ENCODE measurements at places on chromosomes 1 and 21.
A peak's percentile ranks its signal among the peaks of the same experiment; 100 is the strongest.

DNA sequence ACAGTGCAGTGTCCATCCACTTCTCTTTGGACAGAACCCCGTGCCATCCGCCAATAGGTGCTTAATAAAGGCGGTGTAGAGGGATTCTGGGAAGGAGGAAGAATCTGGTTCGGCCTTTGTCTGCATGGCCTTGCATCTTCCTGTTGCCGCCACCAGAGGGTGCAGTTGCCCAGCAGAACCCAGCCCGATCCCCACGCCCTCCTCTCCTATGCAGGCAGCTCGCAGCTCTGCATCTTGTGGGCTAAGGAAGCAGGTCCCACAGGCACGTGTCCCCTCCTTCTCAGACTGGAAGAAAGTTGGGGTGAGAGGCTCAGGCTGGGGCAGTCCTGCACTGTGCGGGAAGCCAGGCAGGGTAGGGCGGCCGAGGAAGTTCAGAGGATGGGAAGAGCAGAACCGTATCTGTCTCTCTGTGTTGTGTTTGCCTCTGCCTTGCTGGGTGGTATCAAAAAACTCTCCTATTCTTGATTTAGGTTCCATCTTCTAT lies 20.8 kb downstream of the NAV1 start:
- DNase-seq, result peak; percentile 83

DNA sequence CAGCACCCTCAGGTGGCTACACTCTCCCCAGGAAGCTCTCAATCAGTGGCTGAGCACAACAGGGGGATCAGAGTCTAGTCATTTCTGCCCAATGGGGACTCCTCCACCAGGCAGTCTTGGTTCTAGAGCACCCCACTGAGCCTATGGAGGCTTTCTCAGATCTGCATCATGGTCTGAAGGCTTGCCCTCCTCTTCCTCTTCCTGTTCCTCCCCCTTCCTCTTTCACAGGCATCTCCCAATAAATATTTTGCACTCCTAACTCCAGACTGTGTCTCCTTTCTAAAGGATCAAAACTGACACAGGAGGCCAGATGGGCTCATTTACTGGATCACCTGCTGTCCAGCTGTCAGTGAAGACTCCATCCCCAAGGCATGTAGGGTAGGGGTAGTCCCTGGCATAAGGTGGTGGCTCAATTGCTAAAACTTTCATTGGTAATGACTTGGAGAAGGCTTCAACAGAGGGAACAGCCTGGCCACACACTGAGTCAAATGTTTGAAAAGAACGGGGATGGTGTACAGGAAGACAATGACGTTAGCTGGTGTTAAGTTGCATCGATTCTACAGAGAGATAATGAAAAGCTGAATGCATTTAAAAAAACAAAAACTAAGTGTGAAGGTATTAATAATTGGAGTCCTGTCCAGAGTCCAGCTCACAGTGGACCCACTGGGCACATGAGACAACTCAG lies 84.2 kb upstream of the SLC2A1 start:
- no peak for DNase-seq

DNA sequence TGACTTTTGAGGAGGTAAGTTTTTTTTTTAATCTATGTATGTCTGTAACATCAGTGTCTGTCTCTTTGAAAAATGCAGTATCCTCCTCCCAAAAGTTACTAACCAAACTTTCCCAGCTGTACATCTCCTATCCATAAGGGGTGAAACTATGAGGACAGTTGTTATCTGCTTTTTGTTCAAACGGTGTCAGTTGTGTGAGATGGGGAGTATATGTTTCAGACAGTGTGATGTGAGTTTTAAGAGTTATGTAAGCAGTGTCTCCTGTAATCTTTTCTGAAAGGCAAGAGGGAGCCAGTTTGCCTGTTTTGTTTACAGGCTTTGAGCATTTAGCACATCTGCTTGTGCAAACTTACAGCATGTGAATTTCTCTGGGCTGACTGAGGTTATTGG lies 34.8 kb upstream of the CACYBP start:
- DNase-seq, result no peak

DNA sequence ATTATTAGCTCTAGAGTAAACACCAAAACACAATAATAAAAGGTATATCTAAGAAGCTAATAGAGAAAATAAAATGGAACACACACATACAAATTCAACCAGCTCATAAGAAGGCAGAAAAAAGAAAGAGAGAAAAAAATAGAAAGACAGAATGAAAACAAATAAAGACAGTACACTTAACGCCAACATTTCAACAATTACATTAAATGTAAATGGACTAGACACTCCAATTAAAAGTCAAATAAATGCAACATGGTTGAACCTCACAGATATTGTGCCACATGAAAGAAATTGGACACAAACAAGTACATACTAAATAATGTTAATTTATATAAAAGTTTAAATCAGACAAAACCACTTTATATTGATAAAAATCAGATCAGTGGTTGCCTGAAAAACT lies 56.0 kb downstream of the SLC44A5 start:
- no peak for DNase-seq

GRCh38 chr1:25066731-25067517 lies 136.8 kb upstream of the RUNX3 start:
- DNase-seq, result no peak

- no peak for DNase-seq
Observed at GRCh38 chr1:85649591-85649990, 58.6 kb downstream of the ZNHIT6 start.

DNA sequence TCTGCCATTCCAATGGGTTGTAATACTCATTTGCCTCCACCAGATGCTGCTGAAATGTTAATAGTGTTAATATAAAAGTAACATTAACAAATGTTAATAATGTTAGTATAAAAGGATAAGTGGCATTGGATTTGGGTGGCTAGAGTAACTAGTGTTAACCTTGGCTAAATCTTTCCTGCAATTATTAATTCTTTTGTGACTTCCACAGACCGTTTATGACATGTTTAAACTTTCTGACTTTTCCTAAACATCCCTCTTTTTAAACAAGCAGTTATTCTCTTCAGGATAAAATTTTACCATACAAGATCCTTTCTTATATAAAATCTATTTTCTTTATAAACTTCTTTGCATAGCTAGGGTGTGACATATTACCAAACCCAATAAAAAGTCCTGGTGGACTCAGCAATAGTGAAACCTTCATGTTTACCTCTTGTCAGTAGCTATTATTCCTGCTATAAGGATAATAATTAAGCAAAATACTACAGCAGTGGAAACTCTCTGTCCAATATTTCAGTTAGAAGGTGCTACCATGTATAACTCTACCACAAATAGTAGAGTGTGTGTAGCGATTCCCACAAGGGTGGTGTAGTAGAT lies 41.5 kb downstream of the CCDC30 start:
- no peak for DNase-seq

- DNase-seq, result no peak
Observed at GRCh38 chr1:155073377-155074242, 5.0 kb upstream of the EFNA3 start.

GRCh38 chr1:17239420-17239819 lies 9.5 kb upstream of the PADI3 start:
- peak; percentile 89 for DNase-seq

DNA sequence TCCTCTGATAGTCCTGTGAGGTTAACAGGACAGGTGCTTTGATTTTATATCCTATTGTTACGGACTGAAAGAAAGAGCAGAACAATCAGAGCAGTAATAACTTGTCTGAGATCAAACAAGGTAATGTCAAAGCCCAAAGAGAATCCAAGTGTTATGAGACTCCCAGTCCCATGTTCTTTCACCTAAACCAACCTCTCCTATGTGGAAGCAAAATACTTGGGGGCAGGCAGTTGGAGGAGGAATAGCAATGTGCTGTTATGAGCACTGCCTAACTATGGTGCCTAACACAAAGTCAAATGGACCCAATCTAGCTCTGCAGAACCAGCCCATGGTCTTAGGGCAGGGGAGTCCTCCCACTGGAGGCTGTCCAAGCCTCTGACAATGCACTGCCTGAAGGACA lies 28.1 kb downstream of the ACBD3 start:
- DNase-seq, result no peak

DNA sequence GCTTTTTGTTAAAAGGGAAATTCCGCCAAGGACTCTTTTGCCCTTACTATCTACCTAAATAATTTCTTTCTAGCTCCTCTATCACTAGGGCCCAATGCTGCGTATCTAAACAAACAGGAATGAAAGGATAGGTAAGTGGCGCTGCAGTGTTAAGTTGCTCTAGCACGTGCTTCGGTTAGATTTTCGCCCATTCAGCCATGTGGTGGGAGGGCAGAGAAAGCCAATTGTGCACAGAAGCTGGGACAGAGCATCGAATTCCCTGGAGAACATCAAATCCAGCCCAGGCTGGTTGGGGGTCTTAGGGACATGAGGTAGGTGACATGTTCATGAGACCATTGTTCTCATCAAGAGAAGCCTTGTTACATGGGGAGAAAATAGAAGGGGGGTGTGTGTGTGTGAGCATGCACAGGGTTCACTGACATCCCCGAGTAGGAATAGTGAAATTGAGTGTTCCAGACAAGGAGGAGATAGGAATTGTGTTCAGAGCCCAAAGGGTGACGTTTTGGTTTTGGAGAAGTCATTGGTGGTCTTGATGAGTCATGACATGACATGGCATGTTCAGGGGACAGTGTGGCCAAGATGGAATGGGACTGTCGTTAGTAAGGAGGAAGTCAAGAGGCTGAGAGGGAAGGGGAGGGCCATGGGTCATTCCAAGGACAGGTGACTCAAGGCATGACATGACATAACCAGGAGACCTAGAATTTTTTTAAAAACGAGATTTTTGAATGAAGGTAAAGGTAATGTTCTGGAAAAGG lies 107.1 kb downstream of the TLR5 start:
- peak; percentile 25 for DNase-seq

- peak; percentile 74 for DNase-seq
Observed at GRCh38 chr1:212040629-212041412, 5.3 kb downstream of the DTL start.

GRCh38 chr1:193537266-193538002 lies 351.0 kb upstream of the B3GALT2 start:
- DNase-seq, result no peak

DNA sequence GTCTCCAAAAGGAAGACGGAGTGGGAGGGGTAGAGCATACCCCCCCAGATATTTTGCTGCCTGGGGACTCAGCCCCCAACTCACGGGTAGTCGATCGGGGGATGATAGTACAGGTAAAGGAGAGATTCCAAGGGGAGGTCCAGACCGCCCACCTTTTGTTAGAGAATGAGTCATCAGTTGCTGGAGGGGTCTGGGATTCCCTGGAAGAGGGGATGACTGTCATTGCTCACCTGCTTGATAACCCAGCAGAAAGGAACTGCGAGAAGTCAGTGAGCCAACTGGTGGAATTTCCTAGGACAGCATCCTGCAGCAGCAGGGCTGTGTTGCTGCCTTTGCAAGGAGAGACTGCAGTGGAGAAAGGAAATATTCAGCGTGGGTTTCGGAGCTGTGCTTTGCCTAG lies 64.4 kb downstream of the MACF1 start:
- peak; percentile 34 for DNase-seq

DNA sequence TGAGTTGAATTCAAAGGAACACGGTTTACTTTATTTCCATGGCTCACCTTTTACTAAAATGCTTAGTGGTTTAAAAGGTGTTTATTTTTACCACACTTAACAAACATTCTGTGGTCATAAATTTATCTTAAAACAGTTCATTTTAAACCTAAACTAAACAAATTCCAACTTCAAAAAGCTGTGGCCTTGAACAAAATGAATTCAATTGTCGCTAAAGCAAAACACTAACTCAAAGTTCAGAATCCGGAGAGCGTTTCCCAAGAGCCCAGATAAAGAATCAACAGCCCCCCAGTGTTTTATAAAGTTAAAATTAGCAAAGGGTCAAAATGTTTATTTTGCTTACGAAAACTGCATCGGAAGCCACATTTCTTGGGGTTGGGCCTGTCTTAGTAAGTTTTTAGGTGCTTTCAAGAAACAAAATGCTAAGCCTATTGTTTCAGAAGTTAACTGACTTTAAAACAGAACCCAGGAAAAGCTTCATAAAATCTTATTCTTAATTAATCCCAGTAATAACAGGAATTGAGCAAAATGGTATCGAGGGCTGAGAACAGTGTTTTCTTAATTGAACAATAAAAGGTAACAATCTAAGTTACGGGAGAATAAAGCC lies 1.3 kb downstream of the PUM1 start:
- no peak for DNase-seq

GRCh38 chr1:201769966-201770365 lies 59.0 kb upstream of the IPO9 start:
- DNase-seq, result no peak

GRCh38 chr1:53553734-53554509 lies 94.7 kb downstream of the DMRTB1 start:
- peak; percentile 22 for DNase-seq

- no peak for DNase-seq
Observed at GRCh38 chr1:107741242-107741641, 223.7 kb downstream of the VAV3 start.

GRCh38 chr21:33121715-33122475 lies 52.0 kb downstream of the OLIG1 start:
- DNase-seq, result peak; percentile 16
